ENCODE measurements at places on chromosomes 12 and 14.
A peak's percentile ranks its signal among the peaks of the same experiment; 100 is the strongest.

DNA sequence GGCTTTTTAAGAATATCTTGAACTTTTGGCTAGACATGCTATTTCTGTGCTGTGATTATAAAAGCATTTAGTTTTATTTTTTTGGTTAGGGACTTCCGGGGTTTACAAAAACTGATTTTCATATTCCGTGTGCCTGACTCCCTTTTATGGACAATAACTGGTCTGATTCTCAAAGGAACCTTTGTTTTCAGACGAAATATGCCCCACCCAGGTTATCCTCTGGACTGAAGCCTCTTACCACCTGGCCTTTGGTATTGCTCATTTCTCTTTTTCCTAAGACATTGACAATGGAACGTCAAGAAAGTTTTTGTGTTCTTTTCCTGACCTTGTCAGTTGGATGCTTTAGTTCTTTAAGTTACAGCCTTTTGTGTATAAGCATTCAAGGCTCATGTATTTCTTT is 10.8 kb downstream of the TIGAR start:
- DNase-seq = no peak

DNA sequence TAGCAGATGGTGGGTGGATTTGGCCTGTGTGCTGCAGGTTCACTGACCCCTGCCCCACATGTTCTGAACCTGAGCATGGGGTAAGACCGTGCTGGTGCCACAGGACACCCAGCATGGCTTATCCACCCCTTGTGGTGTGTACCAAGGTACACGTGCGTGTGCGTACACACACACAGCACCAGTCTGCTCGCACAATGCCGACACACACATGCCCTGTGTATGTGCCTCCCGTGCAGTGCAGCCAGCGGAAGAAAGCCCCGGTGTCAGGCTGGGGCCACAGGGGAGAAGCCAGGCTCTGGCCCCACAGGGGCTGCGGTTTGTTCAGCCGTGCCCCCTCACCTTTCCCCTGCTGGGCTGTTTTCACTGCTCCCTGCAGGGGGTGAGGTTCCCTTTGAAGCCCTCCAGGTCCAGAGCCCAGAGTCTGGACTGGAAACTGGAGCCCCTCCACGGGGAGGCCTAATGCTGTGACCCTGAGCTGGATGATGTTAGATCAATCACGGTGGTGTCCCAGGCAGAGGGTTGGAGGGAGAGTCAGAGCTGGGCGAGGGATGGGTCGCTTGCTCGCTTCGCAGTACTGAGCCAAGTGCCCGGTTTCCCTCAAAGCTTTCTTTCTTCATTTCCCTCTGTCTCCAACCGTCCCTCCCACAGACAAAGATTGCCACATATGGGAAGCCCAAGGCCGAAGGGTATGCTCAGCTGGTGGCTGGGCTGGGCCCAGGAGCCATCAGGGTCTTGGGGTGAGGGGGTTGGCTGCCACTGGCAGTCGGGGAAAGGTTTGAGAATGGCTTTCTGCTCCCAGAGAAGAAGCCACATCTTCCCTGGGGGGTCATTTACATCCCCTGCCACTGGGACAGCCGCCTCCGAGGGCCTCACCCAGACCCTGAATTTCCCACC is 6.2 kb downstream of the DTX1 start:
- DNase-seq = no peak

GRCh38 chr12:16285586-16285985 is 8.1 kb upstream of the SLC15A5 start:
- DNase-seq = no peak

- DNase-seq = no peak
Observed at GRCh38 chr12:70840656-70841350, 79.7 kb downstream of the PTPRR start.

GRCh38 chr12:91633206-91633605 is 450.6 kb upstream of the DCN start:
- DNase-seq = no peak

- no peak for DNase-seq
Observed at GRCh38 chr12:63021116-63021515, 86.2 kb upstream of the PPM1H start.

DNA sequence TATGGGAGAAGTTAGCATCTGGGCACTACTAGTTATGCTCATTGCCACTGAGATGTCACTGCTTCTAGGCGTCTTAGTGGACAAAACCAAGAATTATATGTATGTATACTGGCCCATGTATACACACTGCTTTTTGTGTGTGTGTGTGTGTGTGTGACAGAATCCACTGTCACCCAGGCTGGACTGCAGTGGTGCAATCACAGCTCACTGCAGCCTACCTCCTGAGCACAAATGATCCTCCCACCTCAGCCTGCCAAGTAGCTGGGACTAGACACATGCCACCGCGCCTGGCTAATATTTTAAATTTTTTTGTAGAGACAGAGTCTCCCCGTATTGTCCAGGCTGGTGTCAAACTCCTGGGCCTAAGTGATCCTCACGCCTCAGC is 25.2 kb downstream of the LIMA1 start:
- no peak for DNase-seq

DNA sequence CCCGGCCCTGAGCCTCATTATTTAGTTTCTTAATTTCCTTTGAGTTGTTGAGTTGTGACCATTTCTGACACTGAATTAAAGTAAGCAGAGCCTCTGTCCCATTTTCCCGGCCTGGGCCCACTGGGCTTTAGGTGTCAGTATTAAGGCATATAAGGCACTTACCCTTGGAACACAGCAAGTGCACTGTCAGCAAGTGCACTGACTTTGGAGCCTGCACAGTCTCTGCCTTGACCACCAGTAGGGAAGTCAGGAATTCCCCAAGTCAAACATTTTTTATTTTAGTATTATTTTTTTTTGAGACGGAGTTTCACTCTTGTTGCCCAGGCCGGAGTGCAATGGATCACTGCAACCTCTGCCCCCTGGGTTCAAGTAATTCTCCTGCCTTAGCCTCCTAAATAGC is 56.6 kb downstream of the MAX start:
- no peak for DNase-seq

- DNase-seq = no peak
Observed at GRCh38 chr12:69324797-69325466, 23.2 kb upstream of the LYZ start.

DNA sequence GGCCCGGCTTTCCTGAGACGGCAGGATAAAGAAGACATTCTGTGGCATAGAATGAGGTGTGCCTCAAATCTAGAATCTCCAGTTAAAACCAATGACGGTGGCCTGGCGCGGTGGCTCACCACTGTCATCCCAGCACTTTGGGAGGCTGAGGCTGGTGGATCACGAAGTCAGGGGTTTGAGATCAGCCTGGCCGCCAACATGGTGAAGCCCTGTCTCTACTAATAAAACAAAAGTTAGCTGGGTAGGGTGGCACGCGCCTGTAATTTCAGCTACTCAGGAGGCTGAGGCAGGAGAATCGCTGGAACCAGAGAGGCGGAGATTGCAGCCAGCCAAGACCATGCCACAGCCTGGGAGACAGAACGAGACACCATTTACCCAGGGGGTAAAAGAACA is 193.6 kb downstream of the ALG10 start:
- DNase-seq = no peak

DNA sequence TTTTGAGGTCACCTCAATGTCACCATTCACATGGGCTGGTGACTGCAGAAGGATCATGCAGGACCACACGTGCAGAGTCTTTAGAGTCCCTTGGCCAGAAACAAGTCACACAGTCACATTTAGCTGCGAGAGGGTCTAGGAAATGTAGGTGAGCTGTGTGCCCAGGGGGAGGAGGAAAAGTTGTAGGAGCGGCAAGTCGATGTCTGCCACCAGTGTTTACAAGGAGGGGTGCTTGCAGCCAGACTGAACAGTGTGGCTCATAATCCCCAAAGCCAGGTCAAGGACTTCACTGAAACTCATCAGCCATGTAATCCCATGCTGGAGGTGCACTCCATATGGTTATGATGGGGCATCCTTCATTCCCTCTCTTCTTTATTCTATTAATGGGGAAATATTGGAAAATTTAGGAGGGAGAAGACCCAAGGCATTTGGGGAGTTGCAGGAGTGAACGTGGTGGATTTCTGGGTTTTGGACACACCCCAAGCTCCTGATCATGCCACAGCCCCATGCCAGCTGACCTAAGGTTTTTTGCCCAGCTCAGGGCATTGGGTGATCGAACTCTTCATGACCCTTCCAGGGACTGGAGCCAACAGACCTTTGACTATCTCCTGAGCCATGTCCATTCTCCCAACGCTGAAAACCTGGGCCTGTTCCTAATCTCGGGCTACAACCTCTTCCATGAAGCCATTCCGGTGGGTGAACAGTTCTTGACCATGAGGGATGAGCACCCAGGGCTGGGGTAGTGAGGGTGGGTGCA is 7.2 kb downstream of the DAO start:
- no peak for DNase-seq

DNA sequence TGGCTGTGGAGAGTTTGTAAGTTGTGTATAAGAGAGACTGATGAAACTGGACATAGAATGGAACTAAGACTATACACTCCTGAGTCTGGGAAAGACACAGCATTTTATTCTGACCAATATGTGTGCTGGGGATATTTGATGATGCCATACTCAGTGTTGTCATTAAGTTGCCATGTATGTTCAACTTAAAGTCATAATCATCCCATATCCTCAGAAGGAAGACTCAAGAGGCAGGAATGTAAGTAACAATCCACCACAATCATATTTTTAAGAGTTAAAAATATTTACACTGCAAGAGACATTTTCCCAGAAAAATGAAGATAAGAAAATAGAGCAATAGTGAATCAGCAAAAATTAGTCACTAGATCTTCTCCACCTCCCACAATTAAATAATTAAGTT is 120.1 kb downstream of the MDGA2 start:
- DNase-seq = no peak

- no peak for DNase-seq
Observed at GRCh38 chr14:77055306-77055705, 26.8 kb upstream of the IRF2BPL start.

GRCh38 chr12:67504026-67504425 is 144.5 kb upstream of the DYRK2 start:
- DNase-seq = no peak

DNA sequence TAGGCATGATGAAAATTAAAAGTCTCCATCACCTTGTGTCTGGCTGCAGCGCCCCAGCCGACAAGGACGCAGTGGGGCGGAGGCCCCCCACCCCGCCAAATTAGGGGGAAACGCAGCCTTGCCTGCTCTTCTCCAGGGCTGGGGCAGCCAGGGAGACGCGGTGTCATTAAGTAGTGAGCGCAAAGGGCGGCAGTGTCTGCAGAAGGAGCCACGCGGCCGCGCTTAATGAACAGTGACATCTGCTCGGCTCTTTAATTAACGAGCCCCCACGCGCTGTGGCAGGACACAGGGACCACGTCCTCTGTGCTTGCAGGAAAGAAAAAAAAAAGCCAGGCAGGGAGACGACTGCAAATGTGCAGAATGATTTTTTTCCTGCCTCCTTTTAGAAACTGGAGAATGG is 93.4 kb upstream of the NCOR2 start:
- no peak for DNase-seq

DNA sequence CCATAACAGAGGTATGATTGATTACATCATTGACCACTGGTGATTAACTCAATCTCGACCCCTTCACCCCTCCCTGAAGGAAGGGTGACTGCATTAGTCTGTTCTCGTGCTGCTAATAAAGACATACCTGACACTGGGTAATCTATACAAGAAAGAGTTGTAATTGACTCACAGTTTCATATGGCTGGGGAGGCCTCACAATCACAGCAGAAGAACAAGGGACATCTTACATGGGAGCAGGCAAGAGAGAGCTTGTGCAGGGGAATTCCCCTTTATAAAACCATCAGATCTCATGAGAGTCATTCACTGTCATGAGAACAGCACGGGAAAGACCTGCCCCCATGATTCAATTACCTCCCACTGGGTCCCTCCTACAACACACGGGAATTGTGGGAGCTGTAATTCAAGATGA is 55.9 kb upstream of the TMCC3 start:
- DNase-seq = no peak

- no peak for DNase-seq
Observed at GRCh38 chr12:80679346-80680131, 27.9 kb upstream of the MYF6 start.

- DNase-seq = no peak
Observed at GRCh38 chr12:18979401-18980126, 150.0 kb upstream of the PLEKHA5 start.

DNA sequence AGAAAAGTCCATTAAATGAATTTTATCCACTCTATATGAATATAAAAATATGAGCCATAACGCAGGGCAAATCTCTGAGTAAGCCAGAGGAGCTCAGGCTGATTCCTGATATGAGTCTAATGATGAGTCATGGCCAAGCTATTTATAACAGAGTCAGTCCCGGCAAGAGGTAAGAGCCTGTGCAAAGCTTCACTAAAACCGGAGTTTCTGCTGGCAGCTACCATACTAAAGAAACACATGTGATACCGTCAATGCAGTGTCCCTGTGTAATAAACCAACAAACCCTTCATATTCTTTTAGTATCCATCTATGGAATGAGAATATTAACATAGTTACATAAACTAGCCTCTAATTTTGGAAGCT is 319.4 kb downstream of the KCNC2 start:
- DNase-seq = no peak

DNA sequence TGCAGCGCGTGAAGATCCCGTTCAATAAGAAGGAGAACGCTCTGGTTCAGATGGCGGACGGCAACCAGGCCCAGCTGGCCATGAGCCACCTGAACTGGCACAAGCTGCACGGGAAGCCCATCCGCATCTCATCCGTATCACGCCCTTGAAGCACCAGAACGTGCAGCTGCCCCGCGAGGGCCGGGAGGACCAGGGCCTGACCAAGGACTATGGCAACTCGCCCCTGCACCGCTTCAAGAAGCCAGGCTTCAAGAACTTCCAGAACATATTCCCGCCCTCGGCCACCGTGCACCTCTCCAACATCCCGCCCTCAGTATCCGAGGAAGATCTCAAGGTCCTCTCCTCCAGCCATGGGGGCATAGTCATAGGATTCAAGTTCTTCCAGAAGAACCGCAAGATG is 131.9 kb upstream of the FUT8 start:
- DNase-seq = no peak

DNA sequence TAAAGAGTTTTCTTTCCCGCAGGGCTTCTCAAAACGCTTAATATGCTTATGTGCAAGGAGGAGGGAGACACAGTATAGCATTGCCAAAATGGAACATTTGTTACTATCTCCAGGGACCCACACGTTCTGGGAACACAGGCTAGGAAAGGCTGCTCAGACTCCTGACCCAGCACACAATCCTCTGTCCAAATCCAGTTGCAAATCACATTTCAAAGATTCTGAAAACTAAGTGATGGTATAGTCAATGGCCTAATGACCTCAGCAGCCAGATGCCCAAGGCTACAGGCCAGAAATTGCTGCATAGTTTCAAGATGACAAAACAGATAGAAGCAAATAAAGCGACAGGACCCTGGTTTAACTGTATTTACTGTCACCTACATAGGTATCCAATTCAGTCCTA is 97.0 kb upstream of the GRIP1 start:
- no peak for DNase-seq

DNA sequence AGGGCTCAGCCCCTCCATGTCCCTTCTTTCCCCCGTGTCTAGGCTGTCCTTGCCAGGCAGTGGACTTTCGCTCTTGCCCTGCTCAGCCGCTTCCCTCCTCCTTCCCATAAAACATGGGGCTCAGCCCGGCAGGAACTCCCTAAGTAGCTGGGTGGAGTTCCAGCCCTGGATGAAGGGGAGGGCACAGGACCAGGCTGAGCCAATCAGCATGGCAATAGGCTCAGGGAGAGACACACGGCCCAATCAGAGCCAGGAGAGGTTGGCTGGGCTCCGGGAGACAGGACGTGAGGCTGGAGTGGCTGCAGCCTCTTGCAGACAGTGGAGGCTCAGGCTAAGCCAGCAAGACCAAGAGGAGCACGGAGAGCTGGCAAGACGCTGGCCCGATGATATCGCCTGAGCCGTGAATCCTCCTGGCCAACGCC is 54.3 kb downstream of the GALNT9 start:
- DNase-seq = peak; percentile 39

- DNase-seq = no peak
Observed at GRCh38 chr12:50458606-50459005, 46.2 kb upstream of the DIP2B start.

- DNase-seq = no peak
Observed at GRCh38 chr12:107570721-107571120, 114.9 kb upstream of the PWP1 start.

Data from NT2/D1 (cell line).